CD8-positive, alpha-beta T cell (primary cell): ENCODE measurements at places on chromosomes 7 and 10.
A peak's percentile ranks its signal among the peaks of the same experiment; 100 is the strongest.

DNA sequence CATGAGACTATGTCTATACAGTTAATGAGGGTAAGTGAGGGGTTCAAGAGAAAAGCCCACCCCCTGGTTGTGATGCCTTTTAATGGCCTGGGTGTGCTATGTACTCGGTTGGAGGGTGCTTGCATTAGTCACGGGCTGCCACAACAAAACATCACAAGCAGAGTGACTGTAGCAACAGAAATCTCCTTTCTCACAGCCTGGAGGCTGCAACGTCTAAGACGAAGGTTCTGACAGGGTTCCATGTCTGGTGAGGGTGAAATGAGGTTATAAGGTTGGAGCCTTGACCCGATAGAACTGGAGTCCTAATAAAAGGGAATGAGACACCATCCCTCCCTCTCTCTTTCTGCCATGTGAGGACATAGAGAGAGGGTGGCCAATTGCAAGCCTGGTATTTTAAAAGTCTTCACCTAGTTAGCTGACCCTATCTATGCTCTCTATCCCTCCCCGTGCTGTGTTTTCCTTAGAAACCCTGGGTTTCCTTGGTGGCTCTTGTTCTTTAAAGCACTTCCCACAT lies 126.0 kb upstream of the GDF10 start:
- no peak for DNase-seq

GRCh38 chr7:133433165-133433812 lies 180.4 kb downstream of the EXOC4 start:
- no peak for DNase-seq

- DNase-seq: no peak
Observed at GRCh38 chr7:116636997-116637396, 35.0 kb upstream of the MET start.

GRCh38 chr10:132618158-132618919 lies 80.8 kb downstream of the INPP5A start:
- DNase-seq: no peak

GRCh38 chr7:140594131-140594691 lies 46.4 kb downstream of the DENND2A start:
- DNase-seq: no peak

- no peak for DNase-seq
Observed at GRCh38 chr10:11479300-11479699, 132.2 kb downstream of the USP6NL start.

- DNase-seq: no peak
Observed at GRCh38 chr10:84397735-84398144, 69.4 kb downstream of the CCSER2 start.

GRCh38 chr10:88810196-88810961 lies 7.8 kb downstream of the LIPM start:
- peak; percentile 77 for DNase-seq

DNA sequence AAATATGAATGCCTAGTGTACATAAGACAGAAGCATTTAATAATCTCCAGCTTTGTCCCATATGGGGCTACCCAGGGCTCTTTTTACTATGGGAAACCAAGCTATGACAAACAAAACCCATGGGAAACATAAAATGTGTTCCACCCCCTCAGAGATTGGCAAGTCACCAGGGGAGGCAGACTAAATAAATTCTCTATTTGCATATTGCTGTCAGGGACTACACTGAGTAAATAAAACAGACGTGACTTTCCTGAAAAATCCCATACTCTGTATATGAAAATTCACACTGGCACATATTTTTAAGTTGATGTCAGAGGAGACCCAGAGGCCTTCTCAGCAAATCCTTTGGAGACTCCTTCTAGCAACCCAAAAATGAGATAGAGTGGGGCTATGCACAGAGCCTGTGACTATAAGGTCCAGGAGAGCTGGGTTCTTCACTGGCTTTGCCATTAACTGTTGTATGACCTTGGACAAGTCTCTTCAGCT lies 44.0 kb upstream of the HPSE2 start:
- DNase-seq: no peak

DNA sequence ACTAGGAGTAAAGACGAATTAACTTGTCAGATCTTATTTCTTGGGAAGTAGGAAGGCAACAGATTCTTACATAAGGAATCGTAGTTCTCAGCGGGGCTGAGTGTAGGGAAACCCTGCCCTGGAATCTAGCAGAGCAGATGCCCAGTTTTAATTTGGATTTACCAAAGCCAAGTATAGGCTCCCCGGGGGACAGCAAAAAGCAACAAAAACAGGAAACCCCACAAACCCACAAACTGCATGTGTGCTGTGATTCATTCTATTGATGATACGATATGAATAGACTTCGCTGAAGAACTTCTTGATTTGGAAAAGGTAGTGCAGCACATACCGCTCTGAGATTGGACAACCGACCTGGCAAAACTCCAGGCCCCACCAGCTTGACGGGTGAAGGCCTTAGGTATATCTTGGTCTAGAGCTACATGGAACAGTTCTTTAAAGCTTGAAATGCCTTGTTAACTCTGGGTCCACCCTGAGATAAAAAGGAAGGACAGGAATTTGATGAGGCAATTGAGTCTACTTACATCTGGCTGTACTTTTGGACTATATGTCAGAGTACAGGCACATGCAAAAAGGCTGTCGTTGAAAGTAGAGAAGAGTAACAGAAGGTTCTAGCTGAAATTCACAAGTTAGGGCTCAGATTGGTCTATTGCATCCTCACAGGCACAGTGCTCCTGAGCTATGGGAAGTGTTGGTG lies 49.1 kb downstream of the STRA8 start:
- DNase-seq: peak; percentile 26

DNA sequence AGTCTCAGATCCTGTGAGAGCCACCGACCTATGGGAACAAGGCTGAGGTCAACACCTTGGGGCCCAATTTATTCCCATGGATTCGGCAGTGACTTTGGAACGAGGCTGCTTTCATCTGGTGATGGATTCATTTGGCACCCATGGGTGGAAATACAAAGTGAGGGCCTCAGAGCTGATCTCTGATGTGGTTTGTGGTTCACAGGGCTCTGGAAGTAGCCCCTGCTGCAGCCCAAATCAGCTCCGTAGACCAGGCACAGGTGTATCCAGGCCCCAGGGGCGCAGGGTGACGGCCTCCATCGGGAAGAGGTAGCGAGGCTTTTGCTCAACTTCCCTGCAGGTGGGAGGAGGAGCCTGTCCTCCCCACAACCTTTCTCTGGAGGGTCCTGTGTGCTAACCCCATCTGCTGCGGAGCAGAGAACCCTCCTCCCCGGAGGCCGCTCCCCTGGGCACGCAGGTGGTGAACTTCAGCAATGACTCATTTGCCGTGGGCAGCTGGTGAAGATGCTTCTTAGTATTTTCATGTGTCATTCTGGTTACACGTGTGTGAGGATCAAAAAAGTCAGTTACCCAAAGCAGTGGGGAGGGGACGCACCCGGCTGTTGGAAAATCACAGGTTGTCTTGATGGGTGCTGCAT lies 7.5 kb upstream of the JAKMIP3 start:
- no peak for DNase-seq

DNA sequence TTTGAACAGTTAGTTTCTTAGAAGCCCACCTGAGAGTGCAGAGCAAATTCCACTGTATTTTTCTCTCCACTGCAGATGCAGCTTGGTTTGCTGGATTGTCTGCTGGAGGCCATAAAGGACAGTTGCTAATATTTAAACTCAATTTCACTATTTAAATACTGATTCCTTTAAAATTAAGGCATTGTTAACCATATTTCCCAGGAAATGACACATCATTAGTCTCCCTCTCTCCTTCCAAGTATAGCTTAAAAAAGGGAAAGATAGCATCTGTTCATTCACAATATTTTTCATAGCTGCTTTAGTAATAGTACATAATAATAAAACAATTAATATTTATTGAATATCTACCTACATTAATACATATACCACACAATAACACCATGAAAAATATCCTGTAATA lies 252.9 kb downstream of the HGF start:
- DNase-seq: no peak

GRCh38 chr10:36476399-36476798 lies 649.0 kb upstream of the ANKRD30A start:
- no peak for DNase-seq

- no peak for DNase-seq
Observed at GRCh38 chr10:124546055-124546369, 84.4 kb downstream of the LHPP start.

GRCh38 chr10:73263693-73264347 lies 11.4 kb upstream of the MRPS16 start:
- no peak for DNase-seq

GRCh38 chr10:100670828-100671479 lies 74.4 kb upstream of the PAX2 start:
- peak; percentile 62 for DNase-seq

DNA sequence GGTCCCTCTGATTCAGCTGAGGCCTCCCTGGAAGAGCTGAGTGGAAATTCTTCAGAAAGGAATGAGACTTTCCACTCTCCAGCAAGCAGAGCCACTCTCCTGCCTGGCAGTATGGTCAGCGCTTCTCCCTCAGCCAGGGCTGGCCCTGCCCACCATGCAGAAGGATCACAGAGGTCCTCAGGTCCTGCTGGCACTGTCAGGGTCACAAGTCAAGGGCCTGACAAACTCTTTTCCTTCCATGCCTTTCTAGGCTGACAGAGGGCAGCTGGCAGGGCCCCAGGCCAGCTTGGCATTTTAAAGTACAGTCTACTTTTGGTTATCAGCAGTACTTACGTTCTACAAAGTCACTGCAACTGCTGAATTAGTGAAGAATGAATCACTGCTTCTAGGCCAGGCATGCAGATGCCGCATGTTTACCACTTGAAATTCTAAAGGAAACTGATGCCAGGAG lies 119.3 kb upstream of the FRMD4A start:
- DNase-seq: no peak

GRCh38 chr10:2478656-2479055 lies 588.7 kb upstream of the PFKP start:
- DNase-seq: no peak

DNA sequence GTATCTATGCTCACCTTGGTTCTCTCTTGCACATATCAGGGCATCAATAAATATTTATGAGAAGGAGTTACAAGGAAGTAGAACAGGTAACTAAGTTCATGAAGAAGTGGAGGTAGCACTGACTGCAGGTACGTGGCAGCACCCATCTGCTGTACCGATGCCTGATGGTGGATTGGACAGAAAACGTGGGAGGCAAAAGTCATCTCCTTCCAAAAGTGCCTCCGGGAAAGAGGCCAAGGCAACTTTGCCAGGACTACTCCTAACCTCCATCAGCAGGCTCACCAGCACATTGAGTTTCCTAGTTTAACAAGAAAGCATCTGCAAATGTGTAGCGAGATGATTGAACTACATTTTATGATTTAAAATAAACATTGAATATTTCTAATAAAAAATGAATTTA lies 248.8 kb downstream of the ANKRD7 start:
- no peak for DNase-seq

DNA sequence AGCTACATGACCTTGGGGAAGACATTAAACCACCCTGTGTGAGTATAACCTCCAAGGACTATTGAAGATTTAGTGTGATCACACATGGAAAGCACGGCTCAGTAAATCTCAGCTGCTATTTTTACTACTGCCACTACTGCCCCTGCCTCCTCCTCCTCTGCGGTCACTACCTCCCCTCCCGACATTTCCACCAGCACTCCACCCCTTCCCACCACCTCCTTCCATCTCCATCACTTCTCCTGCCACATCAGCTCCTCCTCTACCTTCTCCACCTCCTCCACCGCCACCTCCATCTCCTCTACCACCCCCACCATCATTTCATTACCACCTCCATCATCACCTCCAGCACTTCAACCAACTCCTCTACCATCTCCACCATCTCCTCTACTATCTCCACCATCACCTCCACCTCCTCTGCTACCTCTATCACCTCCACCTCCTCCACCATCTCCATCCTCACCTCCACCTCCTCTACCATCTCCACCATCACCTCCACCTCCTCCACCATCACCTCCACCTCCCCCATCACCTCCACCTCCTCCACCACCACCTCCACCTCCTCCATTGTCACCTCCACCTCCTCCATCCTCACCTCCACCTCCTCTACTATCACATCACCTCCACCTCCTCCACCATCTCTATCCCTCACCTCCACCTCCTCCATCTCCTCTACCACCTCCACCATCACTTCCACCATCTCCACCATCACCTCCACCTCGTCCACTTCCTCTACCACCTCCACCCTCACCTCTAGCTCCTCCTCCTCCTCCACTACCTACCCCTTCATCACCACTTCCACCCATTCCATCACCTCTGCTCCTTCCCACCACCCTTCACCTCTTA lies 69.4 kb downstream of the GRB10 start:
- no peak for DNase-seq

- DNase-seq: no peak
Observed at GRCh38 chr7:8157296-8157695, 104.7 kb downstream of the ICA1 start.

- DNase-seq: no peak
Observed at GRCh38 chr7:24381894-24382505, 98.0 kb downstream of the NPY start.

- DNase-seq: no peak
Observed at GRCh38 chr10:2980791-2981360, 86.5 kb upstream of the PFKP start.

- no peak for DNase-seq
Observed at GRCh38 chr10:121322046-121322445, 276.2 kb downstream of the FGFR2 start.

DNA sequence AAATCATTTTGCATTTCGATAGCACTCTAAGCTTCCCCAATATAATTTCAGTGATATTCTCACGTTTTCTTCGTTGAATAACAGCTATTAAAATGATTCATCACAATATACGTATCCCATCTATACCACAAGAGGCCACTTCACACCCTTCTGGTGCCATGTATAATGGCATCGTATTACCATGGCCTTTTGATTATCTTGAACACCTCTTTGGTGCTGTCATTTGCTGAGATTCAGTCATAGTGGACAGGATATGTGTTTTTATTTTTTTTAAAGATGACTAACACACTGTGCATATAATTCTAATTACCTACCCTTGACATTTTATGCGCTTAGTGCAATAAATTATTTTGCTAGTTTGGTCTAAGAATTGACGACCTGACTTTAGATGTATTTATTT lies 6.7 kb upstream of the INSYN2A start:
- no peak for DNase-seq

DNA sequence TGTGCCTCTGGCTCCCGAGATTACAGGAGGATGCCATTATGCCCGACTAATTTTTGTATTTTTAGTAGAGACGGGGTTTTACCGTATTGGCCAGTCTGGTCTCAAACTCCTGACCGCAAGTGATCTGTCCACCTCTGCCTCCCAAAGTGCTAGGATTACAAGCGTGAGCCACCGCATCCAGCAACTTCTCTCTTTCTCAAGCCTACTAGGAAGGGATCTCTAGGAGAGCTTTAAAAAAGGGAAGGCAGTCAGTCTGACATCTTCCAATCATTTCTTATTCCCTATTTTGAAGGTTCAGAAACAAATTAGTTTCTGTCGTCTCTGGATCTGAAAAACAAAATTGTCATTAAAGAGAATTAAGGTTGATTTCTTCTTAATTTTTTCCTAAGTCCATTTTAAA lies 2.5 kb upstream of the TMEM26 start:
- DNase-seq: no peak

- DNase-seq: no peak
Observed at GRCh38 chr10:58268454-58268945, 462 bp upstream of the CISD1 start.

- no peak for DNase-seq
Observed at GRCh38 chr10:63664341-63664885, 143.2 kb downstream of the REEP3 start.
